ENCODE measurements at places on chromosomes 2 and 18.

- DNase-seq = no peak
Observed at GRCh38 chr18:63319383-63320122, at the start of gene BCL2. BCL2 (minus strand) TSS chr18:63319769.

DNA sequence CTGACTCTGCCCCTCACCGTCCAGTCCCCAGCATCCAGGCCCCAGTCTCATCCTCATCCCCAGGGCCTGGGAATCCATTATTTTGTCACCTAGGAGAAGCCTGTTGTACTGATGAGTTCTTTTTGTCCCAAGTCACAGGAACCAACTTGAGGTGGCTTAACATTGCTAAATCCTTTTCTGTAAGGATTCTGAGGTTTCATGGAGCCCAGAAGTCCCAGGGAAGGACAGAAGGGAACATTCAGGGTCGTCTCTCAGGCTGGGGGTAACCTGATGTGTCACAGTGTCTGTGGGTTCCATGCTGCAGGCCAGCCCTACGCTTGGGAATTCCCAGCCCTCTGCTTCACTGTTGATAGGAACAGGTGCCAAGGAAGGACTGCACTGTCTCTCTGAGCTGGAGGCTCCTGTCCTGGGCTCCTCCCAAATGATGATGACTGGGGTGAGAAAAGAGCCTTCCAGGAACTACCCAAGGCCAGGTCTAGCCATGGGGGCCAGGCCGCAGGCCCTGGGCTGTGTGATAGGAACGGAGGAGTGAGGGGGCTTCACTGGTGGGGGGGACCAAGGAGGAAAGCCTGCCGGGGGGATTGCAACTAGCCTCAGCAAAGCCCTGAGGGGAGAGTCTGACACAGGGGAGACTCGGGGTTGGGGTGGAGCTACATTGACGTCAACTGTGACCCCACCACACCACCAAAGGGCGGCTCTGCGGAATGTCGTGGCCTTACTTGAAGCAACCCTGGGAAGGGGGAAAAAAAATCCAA, 145.7 kb downstream of the SMAD7 start:
- no peak for DNase-seq

- no peak for DNase-seq
Observed at GRCh38 chr2:134360745-134361487, 107.0 kb downstream of the MGAT5 start.

- no peak for DNase-seq
Observed at GRCh38 chr2:42804338-42804737, 12.0 kb upstream of the HAAO start.

DNA sequence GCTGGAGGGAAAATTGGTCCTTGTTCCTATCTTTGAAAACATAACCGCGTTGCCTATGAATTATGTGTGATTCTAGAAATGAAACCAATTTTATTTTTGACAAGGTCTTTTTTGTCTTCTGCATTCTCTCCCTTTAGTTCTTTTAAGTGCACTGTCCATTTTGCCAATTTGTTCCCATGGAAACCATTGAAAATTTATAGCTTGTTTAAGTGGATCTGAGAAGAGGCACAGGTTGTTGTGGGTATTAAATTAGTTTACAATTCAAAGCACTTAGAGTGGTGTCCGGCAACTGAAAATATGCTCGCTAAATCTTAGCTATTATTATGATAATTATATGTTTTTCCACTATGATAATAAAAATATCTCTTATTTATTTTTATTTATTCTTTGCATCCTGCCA, 107.5 kb upstream of the FSHR start:
- DNase-seq = no peak

- no peak for DNase-seq
Observed at GRCh38 chr2:219125886-219126270, 34.7 kb downstream of the NHEJ1 start.

DNA sequence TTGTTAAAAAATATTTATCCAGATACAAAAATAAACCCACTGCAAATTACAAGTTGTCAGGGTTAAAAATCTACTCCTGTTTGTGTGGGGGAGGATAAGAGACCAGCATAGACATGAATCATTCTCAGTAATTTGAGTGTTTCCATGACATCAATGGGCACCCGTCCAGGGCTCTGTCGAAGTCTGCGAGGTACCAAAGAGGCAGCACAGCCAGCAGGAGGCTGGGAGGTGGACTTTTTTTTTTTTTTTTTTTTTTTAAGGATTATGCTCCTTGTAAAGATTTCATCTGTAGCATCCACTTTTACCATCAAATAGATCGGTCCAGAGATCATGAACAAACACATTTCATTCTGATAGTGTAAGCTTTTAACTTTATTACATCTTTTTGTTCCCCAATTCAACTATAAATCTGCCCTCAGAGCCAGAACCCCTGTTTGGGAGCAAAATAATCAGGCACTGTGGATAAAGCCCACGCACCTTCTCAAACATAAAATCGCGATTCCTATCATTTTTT, 182.0 kb downstream of the TCF4 start:
- no peak for DNase-seq

DNA sequence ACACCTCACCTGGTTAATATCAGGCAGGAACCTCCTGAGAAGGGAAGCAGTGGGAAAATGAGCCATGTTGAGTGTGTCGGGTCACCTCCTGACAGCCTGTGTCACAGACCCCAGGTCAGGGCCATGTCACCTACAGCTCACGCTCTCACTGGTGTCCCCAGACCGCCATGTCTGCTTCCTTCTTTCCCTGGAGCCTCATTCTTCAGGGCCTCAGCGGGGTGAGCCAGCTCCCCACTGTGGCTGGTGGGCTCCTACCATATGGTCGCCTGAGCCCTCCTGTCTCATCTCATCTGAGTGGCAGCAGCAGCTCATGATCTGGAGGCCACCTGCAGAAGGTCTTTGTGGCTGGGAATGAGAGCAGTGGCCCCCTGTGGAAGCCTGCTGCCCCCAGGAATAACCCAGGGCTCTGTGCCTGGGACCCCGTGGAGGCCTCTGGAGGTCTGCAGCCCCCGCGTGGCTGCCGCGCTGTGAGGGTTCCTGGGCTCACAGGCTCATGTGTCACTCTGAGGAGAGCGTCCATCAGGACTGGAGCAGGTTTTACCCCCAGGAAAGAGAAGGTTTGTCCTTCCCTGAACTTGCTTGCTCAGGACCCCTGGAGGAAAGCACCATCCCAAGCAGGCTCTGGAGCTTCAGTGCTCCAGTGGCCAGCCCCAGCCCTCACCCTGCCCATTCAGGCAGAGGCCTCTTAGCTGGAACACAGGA, 56.4 kb downstream of the FAM168B start:
- DNase-seq = no peak

DNA sequence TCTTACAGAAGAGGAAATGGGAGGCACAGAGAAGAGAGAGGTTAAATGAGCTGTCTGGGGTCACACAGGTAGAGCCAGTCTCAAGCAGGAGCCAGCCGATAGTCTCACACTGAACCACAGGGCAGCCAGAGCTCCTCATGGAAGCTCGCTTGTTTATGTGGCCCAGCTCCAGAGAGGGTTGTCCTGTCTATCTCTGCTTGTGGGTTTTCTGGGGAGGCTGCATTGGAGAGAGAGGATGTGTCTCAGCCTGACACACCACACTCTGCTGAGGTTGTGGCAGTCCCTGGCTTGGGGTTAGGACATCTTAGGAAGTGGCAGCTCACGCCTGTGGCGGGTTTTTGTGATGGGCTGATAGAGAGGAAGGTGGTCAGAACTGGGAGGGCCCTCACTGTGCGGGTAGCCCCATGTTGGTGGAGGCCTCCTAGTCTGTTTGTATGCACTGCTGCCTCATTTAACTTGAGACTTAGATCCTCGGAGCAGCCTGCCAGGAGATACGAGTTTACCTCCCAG, 52.3 kb downstream of the TCF7L1 start:
- no peak for DNase-seq

DNA sequence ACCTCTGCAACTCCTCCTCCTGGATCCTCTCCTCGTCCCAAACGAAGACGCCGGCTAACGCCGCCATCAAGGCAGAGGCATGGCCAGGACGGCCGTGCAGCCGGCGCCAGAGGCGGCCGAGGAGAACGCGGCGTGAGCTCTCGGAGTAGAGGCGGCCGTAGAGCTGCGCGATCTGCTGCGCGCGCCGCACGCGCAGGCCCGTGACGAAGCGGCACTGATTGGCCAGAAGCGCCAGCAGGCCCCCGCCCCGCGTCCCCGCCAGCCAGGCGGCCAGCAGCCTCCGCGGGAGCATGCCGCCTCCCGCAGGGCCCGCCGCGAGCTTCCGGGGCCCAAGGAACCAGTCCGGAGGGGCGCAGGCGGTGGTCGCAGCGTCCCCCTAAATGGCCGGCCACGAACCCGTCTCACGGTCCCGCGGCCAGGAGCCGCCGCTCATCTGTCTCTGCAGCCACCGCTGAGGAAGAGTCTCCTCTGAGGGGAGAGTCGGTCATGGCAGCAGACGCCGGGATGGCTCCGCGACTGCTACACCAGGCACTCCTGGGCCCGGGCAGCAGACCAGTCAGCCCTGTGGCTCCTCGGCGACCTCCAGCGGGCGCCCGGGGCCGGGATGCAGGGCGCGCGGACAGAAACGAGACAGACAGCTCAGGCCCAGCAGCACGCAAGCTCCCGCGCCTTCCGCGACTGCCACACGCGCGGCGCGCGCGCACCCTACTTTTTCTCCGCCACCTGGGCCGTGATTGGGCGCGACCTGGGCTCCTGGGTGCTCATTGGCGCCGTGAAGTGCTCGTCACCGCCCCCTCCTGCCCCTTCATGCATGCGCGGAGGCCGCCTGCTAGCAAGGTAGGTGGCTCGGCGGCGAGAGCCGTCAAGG, at the start of gene STARD7:
TSS of gene STARD7 (minus strand) at position 685 of the 868 bp plus-strand sequence. CDS start at position 292, 393 bp downstream.
- peak; percentile 86 for DNase-seq

DNA sequence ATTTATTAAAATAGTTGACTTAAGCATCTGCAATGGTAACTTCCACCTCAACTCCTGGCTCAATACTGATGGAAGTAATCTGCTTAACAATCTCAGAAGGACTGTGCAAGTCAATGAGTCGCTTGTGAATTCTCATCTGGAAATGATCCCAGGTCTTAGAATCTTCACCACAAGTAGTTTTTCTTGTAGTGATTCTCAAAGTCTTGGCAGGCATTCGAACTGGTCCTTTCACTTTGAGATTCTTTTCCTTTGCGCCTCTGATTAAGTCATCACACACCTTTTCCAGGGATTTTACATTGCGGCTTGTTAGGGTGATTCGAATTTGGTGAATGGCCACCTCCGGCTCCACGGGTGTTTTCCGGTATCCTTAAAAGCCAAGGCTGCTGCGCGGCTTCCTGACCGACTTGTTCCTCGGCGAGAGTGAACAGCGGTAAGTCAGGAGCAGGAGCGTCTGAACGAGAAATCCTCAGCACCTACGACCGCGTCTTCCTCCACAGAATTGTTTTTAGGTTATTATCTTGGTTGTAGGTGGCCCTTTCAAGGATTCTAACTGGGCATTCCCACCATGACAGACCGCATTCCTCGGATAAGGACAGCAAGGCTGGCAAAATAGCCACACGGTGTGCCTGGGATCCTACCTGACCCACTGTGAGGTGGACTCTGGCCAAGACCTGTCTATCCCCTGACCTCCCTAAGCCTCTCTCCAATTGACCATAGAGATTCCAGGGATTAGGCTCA, 23.8 kb upstream of the SLC20A1 start:
- no peak for DNase-seq

- no peak for DNase-seq
Observed at GRCh38 chr2:188444106-188444835, 152.6 kb downstream of the GULP1 start.

DNA sequence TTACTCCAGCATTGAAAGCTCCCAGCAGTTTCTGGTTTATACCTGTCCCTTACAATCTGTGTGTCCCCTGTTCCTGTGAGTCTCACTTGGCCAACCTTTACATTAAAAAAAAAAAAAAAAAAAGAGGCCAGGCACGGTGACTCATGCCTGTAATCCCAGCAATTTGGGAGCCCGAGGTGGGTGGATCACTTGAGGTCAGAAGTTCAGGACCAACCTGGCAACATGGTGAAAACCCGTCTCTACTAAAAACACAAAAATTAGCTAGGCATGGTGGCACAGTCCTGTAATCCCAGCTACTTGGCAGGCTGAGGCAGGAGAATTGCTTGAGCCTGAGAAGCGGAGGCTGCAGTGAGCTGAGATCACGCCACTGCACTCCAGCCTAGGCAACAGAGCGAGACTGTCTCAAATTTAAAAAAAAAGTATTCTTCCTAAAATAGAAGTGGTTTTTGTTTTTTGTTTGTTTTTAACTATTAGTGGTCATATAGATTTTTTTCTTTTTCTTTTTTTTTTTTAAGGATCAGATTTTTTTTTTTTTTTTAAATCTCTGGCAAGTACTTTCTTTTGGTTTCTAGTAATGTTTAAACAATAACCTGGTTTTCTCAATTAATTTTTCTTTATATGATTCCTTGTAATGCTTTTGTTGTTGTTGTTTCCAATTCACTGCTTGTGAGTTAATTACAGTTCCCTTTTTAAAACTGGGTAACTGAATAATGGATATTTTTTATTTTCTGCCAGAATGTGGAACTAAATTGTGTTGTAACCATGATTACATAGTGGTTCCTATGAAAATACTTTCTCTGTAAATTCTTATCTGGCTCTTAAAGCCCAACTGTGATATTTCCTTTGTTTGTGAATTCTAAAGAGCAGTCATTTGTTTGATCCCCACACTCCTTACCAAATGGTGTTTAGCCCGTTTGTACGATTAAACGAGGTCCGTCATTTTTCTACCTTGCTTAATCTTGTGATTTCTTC, 116.8 kb downstream of the CTAGE1 start:
- DNase-seq = no peak

GRCh38 chr2:191618046-191618780, 59.7 kb upstream of the NABP1 start:
- no peak for DNase-seq

DNA sequence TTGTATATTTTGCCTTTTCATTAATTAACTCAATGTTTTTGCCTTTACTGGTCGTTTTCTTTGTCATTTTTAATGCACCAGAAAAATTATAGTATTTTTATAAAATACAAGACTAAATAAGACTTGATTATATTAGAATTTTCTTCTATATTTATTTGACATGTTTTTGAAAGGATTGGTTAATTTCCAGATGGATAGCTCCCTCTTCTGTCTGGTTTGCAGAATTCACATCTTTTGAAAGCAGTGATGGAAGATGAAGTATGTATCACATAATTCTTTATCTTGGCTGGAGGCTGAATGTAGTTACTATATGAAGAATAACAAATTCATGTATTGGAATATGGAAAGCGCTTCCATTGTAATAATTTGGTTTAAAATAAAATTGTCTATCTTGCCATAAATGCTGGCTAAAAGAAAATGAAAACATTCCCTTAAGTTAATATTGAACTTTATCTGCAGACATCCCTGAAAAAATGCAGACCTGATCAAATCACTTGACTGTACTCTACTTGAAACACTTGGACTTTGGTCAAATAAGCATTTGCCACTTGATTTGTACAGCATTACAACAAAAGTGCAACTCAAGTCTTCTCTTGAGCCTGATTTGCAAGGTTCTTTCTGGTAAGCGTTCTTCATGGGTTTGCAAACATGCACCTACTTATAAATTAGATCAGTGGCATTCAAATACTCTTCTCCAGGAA, 86.3 kb upstream of the EFEMP1 start:
- DNase-seq = no peak

DNA sequence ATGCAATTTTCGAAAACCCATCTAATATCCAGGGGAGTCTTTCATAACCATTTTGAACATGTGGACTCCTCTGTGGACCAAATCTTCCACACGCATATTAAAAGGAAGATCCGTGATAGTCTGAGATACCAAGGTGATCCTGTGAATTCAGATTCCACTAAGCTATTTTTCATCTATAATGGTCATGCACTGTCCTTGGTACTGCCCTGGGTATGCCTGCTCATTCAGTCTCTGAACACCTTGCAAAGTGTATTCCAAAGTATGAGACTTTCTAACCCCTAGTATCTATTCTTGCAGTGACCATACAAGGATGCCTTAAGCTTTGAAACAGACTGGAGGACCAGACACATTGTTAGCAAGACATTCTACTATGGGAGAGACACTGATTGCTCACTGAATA, 217.6 kb upstream of the CCDC150 start:
- no peak for DNase-seq

- no peak for DNase-seq
Observed at GRCh38 chr2:227886149-227886548, 14.7 kb downstream of the DAW1 start.

Measured in activated CD8-positive, alpha-beta memory T cell treated with anti-CD3 and anti-CD28 coated beads for 1 hour (primary cell).